ENCODE measurements at places on chromosomes 5 and 9.

DNA sequence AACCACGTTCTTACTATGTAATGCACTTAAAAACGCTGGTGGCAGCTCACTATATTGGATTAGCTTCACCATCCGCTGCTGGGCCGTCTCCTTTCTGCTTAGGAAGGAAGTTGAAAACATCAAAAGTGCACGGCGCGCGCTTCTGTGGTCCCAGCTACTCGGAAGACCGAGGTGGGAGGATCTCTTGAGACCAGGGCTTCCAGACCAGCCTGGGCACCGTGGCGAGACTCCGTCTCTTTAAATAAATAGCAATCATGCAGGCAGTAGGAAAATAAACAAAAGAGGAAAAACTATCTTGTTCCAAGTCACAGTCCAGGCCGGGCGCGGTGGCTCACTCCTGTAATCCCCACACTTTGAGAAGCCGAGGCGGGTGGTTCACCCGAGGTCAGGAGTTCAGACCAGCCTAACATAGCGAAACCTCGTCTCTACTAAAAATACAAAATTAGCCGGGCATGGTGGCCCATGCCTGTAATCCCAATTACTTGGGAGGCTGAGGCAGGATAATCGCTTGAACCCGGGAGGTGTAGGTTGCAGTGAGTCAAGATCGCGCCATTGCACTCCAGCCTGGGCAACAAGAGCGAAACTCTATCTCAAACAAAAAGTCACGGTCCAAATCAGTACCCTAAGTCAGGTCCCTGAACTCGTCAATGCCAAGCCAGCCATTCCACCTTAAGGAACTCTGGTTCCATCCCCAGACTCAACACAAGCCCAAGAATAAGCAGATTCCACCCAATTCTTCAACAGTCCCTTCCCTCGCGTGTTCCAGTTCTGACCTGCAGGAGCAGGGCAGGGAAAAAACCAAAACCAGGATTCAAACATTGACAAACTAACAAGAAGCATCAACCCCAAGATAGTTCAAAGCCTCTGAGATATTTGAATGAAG lies 1.0 kb upstream of the GOLGA1 start:
- DNase-seq = no peak

DNA sequence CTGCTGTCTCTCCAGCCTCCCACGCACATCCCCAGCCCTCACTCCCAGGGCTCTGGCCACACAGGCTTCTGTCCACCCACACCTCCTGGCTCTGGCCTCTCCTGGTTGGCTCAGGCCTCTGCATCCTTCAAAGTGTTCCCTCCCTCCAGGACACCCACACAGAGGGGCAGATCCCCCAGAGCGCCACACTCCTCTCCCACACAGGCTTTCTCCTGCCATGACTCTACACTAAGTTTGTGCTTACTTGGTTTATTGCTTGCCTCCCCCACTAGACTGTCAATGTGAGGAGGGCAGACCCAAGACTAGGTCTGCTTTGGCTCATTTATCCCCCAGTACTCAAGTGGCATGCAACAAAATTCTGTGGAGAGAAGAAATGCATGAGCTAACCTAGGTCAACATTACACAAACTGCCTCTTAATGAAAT lies 67.0 kb upstream of the SPOCK1 start:
- DNase-seq = no peak

GRCh38 chr9:89375191-89375760 lies 57.0 kb downstream of the SECISBP2 start:
- DNase-seq = no peak

DNA sequence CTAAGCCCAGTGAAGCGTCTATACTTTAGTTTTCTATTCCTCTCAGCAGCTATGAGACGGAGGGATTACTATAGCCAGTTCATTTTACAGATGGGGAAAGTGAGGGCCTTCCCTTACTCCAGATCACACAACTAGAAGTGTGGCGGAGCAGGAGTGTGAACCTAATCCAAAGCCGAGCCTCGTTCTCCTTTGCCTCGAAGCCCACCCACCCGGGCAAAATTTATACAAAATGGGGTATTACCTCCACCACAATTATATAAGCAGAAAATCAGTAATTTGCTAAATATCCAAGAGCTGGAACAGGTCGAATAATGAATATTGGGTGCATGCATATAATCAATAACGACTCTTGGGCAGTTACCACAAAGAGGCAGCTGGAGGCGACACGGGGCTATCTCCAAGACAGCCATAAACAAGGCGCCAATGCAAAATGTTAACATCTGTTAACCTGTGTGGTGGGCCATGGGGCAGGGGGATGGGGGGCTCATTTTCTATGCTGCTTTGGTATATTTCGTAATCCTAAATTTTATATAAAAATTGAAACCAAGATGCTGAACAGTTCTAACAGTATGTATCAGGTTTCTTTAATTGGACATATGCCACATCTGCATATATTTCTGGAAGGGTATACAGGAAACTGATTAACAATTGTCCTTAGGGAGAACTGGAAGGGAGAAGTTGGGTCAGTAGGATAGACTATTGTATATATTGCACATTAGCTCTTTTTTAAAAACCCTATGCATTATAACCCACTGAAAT lies 1.2 kb upstream of the RNF44 start:
- no peak for DNase-seq

DNA sequence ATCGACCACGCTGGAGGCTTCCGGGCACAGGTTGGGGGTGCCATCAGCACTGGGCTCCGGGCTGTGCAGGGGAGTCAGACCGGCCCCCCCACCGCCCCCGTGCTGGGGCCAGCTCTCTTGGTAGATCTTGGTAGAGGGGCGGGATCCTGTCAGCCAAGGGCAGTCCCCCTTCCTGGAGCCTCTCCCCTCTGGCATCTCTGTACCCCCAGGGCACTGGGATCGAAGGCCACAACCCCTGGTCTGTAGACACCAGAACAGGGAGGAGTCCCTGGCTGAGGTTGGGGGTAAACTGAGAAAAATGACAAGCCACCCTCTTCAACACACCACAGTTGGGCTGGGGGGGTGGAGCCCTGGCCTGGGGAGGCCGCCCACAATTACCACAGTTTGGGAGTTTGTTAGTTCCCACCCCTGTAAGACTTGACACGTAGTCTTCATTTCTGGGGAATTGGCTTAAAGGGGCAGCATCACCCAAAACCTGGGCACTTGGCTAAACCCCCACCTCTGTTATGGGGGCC lies 882 bp downstream of the CERCAM start:
- no peak for DNase-seq

DNA sequence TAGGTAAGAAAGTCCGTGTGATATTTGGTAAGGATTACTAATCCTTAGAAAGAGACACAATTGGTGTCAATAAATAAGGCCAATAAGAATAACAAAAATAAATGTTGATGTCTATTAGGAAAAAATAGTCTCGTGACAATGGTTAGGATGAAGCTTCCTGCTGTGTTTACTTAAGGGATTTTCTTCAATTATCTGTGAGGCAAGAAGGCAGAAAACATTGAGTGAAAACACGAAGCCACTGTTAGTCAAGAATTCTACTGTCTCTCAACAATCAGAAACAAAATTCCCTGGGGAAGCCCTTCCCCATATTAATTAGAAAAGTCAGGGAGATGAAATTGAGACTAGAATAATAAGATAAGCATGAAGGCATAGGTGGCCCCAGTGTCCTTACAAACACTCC lies 149.0 kb downstream of the SYK start:
- no peak for DNase-seq

DNA sequence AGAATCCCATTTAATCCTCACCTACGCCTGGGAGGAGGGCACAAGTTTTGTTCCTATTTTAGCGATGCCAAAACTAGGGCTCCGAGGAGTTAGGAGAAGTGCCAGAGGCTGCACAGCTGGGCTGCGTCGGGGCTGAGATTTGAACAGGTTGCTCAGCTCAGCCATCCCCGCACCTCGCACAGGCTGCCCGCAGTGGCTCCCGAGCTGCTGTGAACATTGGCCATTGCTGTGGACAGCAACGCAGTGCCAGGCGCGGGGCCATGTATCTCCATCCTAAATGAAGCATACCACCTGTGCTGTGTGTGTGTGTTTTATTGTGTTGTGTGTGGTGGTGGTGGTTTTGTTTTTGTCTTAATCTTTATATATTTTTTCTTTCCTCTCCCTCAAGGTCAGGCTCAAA lies 52.0 kb downstream of the AK8 start:
- no peak for DNase-seq

- DNase-seq = no peak
These were observed 66.7 kb downstream of the DAB2IP start for GRCh38 chr9:121718084-121718483.

DNA sequence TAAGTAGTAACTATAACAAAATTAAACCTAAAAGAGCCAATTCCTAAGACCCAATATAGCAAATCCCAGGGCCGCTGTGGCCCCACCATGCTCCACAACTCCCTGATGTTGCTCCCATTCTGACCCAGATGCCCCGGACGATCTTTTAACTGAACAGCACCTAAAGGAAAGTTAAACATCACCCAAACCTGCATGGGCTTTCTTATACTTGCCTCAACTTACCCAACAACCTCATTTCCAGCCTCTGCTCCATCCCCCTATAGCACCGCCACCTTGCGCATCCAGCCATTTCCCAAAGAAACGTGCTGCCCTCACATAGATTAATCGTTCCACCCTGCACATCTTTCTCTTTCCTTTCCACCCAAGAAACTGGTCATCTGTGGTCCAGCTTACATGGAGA lies 54.6 kb downstream of the ZNF354C start:
- no peak for DNase-seq

GRCh38 chr5:73268826-73269225 lies 95.8 kb downstream of the TMEM174 start:
- DNase-seq = no peak

- no peak for DNase-seq
These were observed 58.3 kb upstream of the SEMA6A start for GRCh38 chr5:116632890-116633289.

DNA sequence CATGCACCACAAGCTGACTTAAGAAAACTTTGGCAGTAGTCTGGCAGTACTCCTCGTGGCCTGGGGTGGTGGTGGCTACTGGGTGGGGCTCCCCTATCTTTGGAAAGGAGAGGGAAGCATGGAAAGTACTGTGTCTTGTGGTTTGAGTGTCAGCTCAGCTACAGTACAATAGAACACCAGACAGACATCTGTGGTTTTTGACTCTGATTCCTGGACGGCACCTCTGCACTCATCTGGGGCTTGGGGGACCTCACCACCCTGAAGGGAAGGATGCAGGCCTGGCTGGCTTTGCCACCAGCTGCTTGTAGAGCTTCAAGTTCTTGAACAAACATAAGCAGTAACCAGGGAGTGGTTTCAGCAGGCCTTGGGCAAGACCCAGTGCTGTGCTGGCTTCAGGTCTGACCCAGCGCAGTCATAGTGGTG lies 40.6 kb downstream of the TNFSF8 start:
- no peak for DNase-seq

DNA sequence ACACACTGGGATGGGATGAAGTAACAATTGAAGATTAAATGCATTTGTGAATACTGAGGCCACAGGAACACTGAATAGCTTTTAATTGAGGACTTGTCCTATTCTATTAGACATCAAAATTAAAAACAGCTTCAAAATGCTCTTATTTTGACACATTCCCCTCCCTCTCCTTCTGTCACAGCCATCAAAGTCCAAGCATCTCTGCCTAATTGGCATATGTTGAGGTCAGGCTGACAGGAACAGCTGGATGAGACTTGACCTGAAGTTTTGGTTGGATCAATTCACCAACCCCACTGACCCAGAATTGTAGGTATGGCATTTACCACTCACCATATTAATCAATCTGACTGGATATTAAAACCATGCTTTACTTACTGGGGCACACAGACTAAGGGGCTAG lies 96.3 kb downstream of the PTCH1 start:
- no peak for DNase-seq

DNA sequence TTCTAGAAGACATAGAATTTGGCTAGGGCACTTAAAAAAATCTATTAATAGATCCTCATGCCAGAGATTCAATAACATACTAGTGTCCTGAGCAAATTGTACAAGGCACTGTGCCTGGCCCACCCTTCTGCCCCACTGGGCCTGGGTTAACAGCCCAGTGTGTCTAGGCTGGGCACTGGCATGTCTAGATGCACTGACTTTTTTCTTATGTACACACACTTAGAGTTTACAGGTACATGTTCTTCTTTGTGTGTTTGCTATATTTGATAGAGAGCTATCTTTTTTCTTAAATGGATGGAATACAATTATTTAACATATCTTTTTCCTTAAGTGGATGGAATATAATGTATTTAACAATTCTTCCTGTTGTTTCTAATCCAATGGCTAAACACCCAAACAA lies 241.5 kb downstream of the AUH start:
- no peak for DNase-seq

GRCh38 chr9:18675332-18675731 lies 201.4 kb downstream of the ADAMTSL1 start:
- DNase-seq = no peak

DNA sequence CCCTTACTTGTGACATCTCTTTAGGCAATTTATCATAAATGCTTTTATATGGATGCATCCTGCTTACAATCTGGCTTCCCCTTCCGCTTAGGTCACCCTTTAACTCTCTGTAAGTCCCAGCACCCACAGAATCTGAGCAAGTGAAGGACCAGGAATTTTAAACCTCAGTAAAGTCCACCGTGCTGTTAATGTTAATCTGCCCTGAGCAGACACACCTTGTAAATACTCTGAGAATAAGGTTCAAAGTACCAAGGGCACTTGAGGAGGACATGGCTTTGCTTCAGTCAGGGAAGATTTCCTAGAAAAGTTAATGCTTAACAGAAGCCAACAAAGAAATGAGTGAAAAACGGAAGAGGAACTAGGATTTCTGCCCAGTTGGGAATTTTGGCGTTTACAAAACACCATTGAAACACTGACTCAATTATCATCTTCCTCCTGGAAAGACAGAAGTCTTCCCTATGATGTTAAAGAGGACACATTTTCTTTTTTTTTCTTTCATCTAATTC lies 26.4 kb upstream of the TTC39B start:
- DNase-seq = no peak

DNA sequence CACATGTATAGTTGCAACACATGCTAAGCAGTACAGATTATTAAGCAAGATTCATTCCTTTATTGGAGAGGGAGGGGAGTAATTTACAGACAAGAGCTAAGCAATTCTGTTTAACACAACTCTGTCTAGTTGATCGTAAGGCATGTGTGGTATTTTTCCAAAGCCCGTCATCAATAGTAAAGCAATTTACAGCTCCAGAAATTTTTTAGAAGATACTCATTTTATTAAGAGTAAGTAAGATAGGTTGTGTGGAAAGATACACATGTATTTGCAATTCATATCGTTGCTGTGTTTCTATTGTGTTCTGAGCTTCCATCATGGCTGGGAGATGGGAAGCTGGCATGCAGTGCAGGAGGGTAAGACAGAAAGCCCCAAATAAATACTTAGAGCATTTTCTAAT lies 289.2 kb upstream of the TMEM161B start:
- DNase-seq = no peak
